ENCODE measurements at places on chromosomes 7 and 10. TPM values are rescaled to one million over a fixed set of nuclear protein-coding genes. Genes with fewer than 3 reads are reported as not detected.

SPDYE2B gene
- polyA plus RNA-seq: not detected

CDC14C gene
- polyA plus RNA-seq: not detected

OR9A2 gene
- not detected for polyA plus RNA-seq

TRUB1 gene
- 4.3 TPM for polyA plus RNA-seq

FKBP6 gene
- not detected for polyA plus RNA-seq

DNA sequence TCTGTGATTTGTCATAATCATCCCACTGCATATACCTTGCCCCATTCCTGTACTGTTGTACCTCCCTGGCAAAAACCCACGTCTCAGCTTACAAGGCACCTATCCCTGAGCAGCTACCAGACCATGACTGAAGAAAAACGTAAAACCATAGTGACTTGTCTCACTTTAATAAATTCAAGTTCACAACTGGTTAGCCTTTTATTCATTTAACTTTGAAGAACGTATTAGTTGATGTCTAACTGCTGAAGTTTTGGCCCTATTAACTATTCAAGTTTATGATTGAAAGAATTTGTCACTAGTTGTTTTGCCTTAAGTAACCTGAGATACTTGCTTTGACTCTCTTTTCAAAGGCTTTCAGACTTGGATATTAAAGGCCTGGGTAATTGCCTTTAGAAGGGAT is 59.7 kb downstream of the GALNT11 start:
- no peak for DNase-seq

GRCh38 chr10:101066896-101067355 is 5.1 kb downstream of the KAZALD1 start:
- DNase-seq: no peak

DNA sequence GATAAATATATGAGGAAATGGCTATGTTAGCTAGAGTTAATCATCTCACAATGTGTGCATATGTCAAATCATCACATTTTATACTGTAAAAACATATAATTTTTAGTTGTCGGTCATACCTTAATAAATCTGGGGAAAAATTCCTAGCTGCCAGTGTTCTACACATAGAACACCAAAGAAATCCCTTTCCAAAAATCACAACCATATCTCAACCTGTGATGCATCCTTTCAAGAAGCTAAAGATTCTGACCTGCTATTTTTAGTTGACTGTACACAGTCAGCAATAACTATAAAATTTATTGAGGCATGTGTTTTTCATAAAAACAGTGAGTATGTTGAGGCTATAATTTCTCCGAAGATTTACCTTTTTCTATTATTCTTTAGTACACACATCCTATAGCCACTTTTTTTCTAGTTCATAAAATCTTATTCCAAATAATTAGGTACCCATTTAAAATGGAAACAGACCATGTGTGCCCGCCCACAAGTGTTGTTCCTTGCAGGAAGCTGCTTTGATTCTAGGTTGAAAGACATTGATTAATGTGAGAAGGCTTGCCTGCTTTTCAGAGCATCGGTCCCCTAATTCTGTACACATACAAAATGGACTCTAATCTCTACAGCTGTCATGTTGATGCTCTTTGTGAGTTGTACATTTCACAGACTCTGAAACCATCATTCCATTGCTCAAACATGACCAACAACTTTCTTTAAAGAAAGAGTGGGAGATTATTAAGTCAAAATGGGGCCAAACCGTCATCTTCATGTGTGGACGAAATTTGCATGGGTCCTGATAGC is 117.5 kb upstream of the LRRN3 start:
- DNase-seq: no peak

DNA sequence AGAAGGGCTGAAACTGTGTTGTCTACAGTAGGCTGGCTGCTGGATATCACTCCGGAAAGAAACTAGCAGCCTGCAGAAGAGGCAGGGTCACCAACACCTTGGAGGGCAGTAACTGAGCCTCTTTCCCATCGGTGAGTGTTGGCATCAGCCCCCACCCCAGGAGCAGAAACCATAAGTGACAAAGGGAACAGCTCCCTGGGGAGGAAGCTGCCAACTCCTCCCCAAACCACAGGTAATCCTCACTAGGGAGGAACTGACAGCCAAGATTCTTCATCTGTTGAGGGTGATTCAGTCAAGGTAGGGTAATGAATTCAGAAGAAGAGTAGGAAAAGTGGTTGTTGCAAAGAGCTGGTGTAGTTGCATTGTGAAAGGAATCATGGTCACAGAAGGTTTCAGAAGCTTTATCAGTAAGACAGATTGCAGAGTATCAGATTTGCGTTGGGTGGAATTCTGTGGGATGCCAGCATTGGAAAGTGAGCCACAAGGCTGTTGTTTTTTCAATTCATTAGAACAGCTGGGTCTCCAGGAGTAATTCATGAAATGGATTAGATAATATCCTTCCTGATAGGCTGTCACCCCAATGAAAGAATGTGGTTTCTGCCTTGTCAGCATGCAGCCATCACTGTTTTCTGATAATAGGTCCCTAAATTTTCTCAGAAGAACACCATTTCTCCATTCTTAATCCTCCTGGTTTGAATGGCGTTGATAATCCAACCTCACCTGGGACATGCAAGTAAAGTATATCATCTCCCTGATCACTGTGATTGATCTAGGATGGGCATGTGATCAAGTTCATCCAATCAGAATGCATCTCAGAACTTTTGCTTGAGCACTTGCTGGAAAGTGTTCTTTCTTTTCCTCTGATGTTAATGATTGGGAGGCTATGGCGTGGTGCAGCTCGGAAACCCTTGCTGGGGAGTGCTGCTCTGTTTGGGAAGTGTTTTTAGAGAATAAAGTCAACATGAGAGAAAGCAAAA is 75.0 kb upstream of the CTBP2 start:
- DNase-seq: no peak

GRCh38 chr10:116853701-116854100 is 4.4 kb downstream of the ENO4 start:
- DNase-seq: no peak

GRCh38 chr10:69361303-69361614 is 55.5 kb downstream of the TACR2 start:
- peak; percentile 83 for DNase-seq

- no peak for DNase-seq
Measured at GRCh38 chr7:73715648-73716317, 3.7 kb downstream of the STX1A start.

DNA sequence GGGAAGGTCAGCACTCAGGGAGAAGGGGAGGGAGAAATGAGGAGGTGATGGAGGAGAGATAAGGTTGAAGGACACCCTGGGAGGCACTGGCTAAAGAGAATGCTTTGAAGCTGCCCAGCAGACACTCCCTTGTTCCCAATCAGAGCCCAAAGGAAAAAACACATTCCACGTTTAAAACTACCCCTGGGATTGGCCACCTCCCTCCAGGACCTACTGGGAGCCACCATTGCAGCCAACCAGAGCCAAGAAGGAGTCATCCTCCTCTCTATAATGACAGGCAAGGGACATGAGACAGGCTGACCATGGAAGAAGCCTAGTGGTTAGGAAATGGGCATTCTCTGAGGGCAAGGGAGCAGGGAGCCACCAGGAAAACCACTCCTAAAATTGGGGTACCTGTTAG is 43.8 kb downstream of the MYO1G start:
- DNase-seq: no peak

GRCh38 chr10:105785721-105786120 is 1144.6 kb downstream of the SORCS3 start:
- DNase-seq: no peak

DNA sequence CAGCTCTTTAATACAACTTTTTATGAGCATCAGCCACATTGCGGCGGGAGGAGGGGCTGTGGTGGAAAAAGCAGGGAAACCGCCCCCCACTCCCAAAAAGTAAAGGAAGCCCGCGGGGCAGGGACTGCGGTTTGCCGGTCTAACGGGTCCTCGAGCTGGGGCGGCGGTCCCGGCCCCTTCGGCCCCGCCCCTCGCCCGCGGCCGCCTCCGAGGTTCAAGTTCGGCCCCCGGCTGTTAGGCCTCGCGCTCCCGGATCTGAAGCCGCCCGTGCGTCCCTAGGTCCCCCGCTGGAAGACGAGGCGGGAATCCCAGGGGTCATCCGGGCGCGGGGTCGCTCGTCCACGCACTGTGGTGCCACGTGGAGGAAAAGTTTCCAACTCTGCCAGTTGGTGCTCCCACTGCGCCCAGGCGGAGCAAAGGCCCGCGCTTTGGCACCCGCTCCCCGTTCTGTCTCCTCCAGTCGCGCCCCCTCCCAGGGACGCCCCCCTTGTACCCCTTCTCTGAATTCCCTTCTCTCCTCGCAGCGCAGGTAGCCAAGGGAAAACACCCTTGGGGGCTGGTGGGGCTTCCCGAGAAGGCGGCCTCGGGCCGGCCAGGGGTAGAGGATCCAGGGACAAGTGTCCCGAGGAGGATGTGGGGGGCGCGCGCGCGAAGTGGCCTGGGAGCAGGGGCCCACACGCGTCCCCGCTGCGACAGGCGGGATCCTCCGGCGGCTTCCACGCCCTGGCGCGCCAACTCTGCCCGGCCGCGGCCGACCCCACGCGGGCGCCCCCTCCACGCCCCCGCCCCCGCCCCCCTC is 798 bp upstream of the AUTS2 start:
- DNase-seq: peak; percentile 62

DNA sequence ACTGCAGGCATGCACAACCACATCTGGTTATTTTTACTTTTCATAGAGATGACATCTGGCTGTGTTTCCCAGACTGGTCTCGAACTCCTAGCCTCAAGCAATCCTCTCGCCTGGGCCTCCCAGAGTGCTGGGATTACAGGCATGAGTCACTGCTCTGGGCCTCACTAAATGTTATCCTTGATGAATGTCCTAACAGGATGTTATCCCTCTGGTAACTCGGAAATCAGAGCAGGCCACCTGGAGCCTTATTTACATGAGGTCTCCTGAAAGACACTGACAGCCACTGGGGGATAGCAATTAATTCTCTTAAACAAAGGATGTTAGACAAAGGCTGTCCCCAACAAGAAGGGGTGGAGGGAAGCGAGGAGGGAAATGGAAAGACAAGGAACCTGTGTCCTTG is 4.5 kb upstream of the ZNF438 start:
- DNase-seq: no peak

DNA sequence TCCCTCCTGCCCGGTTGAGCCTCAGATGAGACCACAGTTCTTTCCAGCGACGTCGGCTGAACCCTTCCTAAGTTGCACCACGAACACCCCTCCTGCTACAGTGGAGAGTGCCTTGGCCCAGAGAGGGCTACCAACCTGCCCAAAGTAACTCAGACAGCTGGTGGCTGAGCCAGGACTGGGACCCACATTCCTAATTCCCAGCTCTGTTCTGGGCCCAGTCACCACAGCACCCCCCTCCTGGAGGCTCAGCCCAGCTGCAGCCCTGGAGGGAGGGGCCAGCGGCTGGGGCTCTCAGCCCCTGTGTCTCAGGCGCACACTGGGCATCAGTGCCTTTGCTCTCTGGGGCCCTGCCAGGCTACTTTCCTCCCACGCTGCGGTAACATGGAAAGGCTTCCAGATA is 10.6 kb downstream of the ATP6V1F start:
- DNase-seq: no peak

DNA sequence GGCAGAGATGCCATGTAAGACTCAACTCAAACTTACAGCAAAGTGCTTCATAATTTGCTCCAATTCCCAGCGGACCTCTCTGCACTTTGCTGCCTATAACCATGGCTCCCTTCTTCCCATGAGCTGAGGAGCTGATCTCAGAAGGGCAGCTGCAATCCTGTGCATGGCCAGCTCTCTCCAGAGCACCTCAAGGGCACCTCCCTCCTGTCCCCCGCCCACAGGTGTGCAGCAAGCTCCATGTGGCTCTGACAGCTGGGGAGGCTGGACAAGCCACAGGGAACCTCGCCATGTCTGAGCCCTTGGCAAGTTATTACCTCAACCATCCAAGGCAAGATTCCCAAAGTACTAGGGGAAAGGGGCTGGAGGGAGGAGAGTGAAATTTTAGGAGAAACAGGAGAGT is 61.1 kb upstream of the DDC start:
- no peak for DNase-seq

DNA sequence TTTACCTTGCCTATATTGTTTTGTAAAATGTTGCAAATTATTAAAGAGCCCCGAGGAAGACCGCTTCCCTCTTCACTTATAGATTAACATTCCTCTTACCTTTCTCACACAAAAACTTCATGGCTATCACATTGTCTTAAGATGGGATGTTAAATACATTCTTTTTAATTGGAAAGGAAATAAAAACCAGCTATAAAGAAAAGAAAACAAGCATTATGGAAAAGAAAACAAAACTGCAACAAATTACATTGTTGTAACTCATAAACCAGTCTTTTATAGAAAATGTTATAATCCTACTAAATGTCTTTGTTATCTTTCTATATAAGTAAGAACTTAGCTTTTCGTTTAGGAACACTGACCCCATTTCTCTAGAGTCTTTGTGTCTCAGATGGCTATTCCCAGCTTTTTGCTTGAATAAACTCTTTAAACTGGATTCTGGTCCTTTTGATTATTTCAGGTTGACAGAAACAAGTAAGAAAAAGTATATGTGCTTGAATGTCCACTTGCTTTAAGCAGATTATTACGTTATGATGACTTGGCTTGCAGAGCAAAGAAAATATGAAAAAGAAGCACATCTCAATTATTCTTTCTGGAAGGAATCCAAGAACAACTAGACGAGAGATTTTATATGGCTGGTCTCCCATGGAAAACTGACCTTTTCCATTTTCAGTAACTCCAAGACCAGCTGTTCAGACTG is 128.2 kb downstream of the AKR1D1 start:
- no peak for DNase-seq

DNA sequence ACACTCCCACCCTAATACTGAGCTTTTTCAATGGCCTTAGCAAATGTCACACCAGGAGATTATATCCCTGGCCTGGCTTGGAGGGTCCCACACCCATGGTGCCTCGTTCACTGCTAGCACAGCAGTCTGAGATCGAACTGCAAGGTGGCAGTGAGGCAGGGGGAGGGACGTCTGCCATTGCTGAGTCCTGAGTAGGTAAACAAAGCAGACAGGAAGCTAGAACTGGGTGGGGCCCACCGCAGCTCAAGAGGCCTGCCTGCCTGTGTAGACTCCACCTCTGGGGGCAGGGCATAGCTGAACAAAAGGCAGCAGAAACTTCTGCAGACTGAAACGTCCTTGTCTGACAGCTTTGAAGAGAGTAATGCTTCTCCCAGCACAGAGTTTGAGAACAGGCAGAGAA is 338.9 kb upstream of the MBL2 start:
- DNase-seq: no peak

GRCh38 chr10:50385624-50386023 is 134.3 kb upstream of the ASAH2 start:
- DNase-seq: peak; percentile 68

DNA sequence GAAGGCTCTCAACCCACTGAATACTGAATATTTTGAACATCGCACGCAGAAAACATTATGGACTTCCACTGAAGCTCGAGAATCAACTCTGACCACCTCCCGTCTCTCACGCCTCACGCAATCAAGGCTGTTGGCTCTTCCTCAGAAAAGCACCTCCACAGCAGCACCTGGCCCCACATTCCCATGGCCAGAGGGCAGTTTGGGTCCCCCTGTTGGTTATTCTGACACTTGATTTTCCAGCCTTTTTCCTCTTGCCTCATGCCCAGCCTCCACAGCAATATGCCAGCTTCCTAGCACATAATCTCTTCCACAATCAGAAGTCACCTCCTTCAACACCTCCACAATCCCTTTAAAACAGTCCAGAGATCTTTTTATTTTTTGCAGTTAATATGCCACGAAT is 55.9 kb downstream of the SVOPL start:
- no peak for DNase-seq

- no peak for DNase-seq
Measured at GRCh38 chr7:119996634-119997033, 276.3 kb upstream of the KCND2 start.

- DNase-seq: no peak
Measured at GRCh38 chr10:61742812-61743211, 80.1 kb downstream of the CABCOCO1 start.

GRCh38 chr7:151018421-151019129 is 5.7 kb downstream of the ATG9B start:
- DNase-seq: no peak
